Stimulated activated CD8-positive, alpha-beta memory T cell treated with anti-CD3 and anti-CD28 coated beads, Interleukin-4, amount 100 ng/mL, for 4 hours (primary cell): ENCODE measurements at places on chromosomes 13 and 19.

GRCh38 chr19:16366433-16367260, 42.0 kb downstream of the KLF2 start:
- DNase-seq = no peak

DNA sequence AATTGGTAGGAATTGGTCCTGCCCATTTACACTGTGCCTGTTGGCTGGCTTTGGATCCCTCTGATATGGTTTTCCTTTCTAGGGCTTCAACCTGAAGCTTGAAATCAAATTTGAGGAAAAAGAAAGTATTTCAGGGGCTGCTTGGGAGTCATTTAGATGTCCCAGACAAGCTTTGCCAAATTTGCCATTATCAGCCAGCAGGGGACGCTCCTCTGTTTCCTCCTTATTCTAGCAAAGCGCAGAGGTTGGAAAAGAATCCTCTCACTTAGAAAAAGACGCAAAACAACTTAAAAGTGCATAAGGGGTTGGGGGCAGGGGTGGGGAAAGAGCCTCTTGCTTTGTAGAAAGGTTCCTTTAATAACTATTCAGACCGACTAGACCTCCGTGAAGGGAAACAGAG, 1211.1 kb upstream of the PCDH20 start:
- no peak for DNase-seq

GRCh38 chr13:100694722-100695508, 20.3 kb upstream of the TMTC4 start:
- DNase-seq = no peak

DNA sequence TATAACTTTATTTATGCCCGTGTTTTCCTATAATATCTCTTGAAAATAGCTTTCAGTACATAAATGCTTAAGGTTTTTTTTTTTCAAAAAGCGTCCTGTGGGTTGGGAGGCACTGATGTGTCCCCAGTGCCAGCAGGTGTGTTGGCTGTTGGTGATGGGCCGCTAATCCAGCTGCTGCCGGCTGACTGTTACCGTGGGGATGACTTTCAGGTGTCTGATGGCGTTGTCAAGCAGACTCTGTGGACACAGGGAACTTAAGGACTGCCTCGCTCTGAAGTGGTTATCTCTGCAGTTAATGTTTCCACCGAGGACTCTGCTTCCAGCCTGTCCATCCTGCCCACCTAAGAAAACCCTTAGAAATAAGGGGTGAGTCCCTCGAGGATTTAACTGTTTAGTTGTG, 94.5 kb downstream of the ANKRD10 start:
- DNase-seq = no peak

DNA sequence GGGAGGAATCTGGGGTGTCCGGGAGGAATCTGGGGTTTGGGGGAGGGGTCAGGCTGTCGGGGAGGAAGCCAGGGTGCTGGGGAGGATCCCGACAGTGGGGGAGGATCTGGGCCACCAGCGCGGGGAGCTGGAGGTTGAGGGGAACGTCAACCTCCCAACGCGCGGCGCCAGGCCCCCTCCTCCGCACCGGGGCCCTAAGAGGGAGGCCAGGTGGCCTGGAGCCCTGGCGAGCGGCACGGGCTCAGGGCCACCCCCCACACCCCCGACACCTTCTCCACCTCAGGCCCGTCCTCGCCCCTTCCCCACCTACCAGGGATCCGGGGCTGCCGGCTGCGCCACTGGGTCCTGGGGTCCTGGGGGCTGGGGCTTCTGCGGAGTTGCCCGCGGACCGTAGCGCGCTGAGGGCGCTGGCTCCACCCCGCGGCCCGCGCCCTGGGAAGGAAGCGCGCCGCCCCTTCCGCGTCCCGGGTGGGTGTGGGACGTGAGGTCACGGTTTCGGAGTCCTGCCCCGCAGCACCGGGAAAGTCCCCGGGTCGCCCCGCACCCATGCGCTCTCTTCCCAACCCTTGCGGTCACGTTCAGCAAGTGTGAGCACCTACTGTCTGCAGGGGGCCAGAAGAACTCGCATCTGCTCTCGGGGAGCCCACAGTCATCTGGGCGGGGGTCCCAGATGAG, at the start of gene TICAM1:
TSS of gene TICAM1 (minus strand) at position 409 of the 675 bp plus-strand sequence. CDS start 13,335 bp downstream, outside the sequence.
- DNase-seq = peak; percentile 55

GRCh38 chr13:65585346-65585745, 1644.8 kb downstream of the PCDH9 start:
- DNase-seq = no peak

- no peak for DNase-seq
Measured at GRCh38 chr13:112583592-112584277, 4.2 kb downstream of the TUBGCP3 start.

GRCh38 chr13:50130123-50130946, 115.1 kb downstream of the KCNRG start:
- no peak for DNase-seq

DNA sequence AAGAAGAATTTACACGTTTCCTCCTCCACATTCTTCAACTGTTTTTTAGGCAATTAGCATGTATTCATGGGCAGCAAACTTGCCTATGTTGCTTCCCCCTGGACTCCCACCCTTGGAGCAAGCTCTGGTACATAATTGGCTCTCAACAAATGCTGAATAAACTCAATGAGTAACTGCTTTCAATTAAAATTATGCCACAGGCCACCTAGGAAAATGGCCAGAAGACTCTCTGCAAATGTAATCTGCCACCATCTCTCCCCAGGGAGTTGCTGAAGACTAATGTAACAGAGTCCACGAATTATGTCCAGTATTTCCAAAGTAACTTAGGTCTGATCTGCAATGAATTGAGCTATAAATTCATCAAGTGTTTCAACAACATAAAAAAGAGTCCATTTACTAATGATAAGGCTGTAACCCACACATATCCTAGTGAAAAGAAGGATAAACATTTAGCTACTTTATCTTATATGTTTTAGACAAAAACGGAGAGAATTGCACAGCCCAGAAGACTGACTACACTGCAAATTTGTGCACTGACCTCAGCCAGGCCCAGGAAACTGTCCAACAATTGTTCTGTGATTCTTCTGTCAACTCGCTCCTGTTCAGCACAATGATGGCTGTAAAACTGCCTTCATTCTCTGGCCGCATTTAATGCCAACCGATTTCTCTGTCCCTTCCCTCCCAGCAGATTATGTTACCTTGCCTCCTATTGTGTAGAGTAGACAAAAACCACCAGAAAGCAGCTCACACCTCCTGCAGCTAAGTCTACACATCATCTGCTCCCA, 808.6 kb upstream of the ARGLU1 start:
- DNase-seq = no peak

DNA sequence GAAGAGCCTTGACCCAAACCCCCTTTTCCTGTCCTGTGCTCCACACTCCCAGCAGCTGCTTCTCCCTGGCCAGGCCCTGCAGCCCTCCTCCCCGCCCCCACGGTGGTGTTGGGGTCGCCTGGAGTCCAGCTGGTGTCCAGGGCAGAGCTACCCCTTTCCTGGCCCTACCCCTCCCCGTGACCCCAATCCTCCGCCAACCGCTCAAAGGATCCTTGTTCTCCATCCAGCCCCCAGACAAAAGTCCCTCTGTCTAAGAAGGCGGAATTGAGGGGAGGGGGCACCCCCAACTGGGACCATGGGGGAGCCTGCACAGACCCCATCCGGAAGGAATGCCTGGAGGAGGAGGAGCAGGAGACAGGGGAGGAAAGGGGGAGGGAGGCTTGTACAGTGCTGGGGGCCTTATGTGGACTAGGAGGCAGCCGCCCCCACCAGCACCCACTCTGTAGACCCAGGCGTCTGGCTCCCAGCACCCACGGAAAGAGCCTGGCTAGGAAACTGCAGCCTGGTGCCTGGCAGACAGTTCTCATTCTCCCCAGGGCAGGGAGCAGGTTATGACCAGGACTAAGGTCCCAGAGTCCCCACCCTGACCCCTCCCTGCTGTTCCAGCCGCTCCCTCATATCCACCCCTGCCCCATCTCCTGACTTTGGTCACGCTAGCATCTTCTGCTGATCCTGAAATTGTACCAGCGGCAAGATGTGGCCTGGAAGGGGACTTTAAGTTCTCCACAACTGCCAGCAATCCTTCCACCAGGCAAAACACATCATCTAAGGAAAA, at the start of gene FXYD3:
TSS of gene FXYD3 (plus strand) at position 647 of the 775 bp plus-strand sequence. CDS start 3,554 bp downstream, outside the sequence.
- no peak for DNase-seq

DNA sequence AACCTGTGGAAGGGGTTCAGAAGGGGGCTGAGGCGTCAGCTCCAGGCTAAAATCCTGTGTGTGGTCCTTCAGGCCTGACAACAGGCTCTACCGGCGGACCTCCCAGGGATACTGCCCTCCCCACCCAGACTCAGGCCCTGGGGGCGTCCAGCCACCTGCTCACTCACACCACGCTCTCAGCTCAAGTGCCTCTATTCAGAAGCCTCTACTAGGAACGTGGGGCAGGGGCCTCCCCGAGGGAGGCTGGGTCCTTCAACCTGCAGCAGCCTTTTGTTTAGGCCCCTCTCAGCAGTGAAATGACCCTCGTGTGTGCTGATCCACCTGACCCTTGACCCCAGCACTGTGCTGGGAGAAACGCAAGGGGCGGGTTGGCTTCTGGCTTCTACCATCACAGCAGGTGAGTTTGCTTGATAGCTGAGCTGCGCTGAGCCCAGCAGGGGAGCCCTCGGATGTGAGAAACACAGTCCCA, 10.6 kb downstream of the PLPP2 start:
- DNase-seq = no peak

- DNase-seq = no peak
Measured at GRCh38 chr19:5753743-5754142, 30.8 kb downstream of the PRR22 start.

GRCh38 chr13:39496506-39496905, 106.5 kb downstream of the LHFPL6 start:
- no peak for DNase-seq

DNA sequence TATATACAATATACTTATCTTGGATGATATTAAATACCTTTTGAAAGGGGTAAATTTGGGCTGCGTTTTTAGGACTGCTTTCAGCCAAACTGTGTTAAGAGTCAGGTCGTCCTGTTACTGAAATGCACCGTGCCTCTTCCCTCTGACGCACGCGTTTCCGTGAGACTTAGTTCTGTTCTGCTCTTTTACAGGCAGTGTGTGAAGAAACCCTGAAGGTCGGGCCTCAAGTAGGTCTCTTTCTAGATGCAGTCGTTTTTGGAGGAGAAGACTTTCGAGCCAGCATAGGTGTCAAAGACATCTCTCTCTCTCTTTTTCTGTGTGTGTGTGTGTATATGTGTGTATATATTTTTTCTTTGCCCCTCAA, 107.0 kb downstream of the ZIC5 start:
- no peak for DNase-seq

GRCh38 chr13:40223585-40223984, 442.9 kb downstream of the FOXO1 start:
- no peak for DNase-seq

DNA sequence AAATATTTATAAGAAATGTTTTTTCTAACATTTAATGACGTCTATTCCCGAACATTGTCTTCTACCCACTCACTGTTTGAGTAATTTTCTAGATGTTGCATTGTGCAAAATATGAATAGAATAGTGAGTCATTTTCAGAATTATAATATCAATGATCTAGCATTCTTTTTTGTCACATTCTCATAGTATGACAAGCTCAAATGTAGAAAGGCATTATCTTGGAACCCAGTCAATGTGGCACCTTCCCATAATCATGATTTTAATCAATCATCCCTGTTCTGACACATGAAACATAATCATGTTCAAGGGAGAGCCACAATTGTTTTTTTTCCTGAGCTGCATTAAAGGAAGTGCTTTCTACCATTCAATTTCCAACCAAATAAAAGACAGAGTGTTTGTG, 265.8 kb downstream of the OXGR1 start:
- no peak for DNase-seq

DNA sequence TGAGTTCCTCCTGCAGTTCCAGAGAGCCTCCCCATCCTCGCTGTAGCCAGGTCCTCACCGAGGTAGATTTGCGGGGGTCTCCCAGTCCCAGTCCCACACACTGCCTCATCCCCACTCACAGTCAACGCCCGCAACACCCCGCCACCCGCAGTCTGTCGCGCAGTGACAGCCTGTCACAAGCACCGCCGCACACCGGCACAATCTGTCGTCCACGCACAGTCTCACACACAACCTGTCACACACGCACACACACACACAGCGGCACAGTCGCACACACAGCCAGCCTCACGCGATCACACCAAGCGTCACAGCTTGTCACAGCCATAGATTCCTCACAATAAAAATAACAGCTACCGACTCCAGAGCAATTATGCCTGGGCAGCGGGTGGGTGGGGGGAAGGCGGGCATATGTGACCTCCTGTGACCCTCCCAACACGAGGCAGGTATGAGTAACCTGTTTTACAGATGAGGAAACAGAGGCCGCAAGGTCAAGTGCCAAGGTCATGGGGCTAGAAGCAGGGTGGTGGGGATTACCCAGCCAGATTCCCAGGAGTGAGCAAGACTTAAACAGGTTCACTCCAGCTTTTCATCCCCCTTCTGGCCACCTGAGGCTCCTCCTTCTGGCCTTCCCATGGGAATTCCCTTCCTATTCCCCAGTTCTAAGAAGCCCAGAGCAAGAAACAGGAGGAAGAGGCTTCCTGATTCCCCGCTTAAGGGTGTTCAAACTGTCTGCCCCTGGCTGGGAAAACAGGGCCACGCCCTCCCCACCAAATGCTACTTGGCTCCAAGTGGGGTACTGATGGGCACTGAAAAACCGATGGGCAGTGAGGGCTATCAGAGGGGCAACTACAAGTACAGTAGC, 13.9 kb downstream of the NFIX start:
- no peak for DNase-seq

- no peak for DNase-seq
Measured at GRCh38 chr19:55536951-55537740, at the start of gene SBK2. TSS of gene SBK2 (minus strand) at chr19:55537133. CDS start at chr19:55536294, 839 bp downstream.

- no peak for DNase-seq
Measured at GRCh38 chr13:88979465-88980175, 1308.4 kb downstream of the SLITRK5 start.

DNA sequence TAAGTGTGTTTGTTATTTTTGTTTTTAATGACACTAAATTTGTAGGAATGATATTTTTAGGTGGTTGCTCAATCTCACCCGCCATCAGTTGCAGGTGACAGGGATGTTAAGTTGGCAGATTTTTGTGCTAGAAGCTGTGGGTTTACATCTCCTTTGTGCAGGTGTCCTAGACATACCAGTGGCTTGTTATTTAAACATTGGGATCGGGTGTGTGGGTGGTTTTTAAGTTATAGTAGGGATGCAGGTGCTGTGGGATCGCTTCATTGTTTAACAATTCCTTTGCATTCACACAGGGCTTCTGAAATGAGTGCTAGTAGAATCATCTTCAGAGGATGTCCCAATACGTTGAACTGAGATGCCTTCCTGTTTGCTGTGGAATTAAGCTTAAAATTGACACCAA, 100.0 kb downstream of the SHISA2 start:
- no peak for DNase-seq

DNA sequence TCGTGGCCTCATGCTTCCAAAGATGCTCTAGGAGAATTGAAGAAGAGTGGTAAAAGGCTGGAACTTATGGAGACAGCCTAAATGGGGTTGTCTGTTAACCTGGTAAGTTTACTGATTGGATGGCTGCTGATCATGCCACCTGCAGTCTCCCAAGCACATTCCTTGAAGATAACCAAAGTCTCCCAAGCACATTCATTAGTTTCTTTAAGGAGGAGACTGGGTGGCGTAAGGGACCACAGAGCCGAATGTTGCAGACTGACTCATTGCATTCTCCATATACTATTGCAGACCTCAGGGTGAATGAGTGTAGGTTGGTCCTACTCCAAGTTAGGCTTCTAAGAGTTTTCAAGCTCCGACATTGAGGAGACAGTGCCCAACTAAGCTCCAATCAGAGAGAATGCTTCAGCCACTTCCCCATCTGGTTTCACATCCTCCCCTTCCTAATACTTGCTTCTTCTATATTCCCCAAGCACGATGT, at the start of gene IGFL3:
TSS of gene IGFL3 (minus strand) at position 51 of the 478 bp plus-strand sequence. CDS start at position 12, 39 bp downstream.
- DNase-seq = no peak

- no peak for DNase-seq
Measured at GRCh38 chr19:46142294-46142693, 5.7 kb upstream of the IGFL2 start.
